ENCODE measurements at places on chromosomes 7 and 10.

DNA sequence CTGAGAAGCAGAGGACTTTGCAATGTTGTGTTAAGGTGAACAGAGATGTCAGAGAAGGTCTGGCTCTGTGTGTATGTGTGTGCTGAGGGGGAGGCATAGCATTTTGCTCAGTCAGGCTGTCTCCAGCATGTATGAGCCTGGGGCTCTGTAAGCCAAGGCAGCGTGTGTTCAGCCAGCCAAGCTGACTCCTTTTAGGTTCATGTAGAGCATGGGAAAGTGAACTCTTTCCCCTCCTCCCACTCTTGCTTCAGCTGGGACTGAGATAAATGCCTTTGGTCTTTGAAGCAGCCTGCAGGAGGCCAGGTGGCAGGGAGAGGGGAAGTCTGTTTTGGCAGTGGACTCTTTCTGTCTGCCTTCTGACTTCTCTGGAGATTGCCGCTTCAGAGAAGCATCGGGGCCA, 3.8 kb downstream of the SFXN2 start:
- no peak for DNase-seq

- no peak for DNase-seq
Measured at GRCh38 chr10:62443866-62444265, 69.7 kb downstream of the ZNF365 start.

GRCh38 chr7:89623018-89623672, 531.1 kb upstream of the STEAP1 start:
- DNase-seq, result no peak

DNA sequence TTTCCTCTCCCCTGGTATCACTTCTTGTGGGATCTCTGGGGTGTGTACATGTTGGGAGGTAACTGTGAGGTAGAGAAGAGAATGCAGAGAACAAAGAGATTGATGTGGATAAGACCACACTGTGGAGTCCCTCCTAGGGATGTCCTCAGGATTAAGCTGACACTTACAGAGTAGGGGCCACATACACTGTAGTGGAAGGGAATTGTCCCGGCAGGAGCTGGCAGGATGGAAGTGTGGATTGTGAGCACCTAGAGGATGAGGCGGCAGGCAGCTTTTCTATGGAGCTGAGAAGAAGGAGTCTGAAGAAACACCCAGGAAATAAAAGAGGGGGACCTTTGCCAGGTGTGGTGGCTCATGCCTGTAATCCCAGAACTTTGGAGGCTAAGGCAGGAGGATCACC, 13.5 kb downstream of the AGFG2 start:
- no peak for DNase-seq

DNA sequence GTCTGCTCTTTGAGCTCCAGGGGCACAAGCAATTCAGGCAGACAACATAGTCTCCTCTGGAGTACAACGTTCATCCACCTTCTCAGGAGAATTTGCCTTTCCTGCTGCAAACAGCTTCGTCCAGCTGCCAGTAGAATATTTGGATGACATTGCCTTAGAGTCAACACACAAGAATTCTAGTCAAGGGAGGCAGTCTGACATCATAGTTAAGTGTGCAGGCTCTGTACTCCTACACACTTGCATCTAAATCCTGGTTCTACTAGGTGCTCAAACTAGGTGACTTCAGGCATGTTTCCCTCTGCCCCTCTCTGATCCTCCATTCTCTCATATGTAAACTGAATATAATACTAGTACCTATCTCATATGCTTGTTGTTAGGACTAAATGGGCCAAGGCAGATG, 314.8 kb downstream of the HPSE2 start:
- no peak for DNase-seq

DNA sequence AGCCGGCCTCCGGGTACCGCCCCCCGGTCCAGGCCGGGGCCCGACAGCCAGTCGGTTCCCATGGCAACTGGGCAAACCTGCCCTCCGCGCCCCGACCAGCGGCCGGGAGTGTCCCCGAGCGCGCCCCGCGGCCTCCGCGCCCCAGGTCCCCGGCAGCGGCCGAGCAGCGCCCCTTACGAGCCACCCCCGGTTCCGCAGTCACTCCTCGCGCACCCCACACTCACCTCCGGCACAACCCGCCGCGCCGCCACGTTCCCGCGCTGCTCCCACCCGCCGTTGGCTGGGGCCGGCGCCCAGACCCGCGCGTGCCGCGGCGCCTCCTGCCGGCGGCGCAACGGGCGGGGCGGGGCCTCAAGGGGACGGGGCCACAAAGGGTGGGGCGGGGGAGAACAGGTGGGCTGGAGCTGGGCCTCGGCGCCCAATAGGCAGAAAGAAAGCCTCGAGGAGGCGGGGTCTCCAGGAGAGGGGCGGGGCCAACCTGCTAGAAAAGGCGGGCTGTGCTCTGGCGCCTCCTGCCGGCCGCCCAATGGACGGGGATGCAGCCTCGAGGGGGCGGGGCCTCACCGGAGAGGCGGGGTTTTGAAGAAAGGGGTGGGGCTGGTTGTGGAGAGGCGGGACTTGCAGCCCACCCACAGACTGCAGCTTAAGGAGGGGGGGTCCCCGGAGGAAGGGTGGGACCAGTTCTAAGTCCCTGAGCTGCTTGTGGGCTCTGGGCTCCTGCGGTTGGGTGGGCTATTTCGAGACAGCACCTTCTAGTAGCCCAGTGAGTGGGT, at the start of gene RADIL:
TSS of gene RADIL (minus strand) at position 345 of the 773 bp plus-strand sequence. CDS start 5,577 bp downstream, outside the sequence.
- peak; percentile 85 for DNase-seq

DNA sequence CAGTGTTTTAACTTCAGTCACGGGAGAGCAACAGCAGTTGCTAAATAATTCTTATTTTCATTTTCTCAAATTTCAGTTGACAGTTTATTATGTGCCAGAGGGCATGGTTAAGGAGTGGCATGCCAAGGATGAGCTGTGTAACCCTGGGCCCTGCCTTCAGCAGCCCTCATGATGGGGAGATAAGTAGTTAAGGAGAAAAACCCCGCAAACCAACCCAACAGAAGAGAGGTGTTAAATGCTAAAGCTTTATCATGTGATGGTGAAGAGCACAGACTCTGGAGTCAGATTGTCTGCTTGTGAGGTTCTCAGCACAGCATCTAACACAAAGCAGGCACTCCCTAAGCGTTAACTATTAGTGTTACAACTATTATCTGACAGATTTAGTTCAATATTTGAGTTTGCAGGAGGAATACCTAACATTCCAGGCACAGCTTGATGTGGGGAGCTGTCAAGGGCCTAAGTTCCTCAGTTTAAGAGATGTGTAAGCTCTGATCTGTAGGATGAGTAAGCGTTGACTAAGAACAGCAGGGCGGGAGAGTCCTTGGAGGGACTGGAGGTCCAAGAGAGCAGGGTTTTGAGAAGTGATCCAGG, 29.6 kb downstream of the STAM start:
- no peak for DNase-seq

GRCh38 chr7:132066761-132067171, 509.5 kb downstream of the PLXNA4 start:
- no peak for DNase-seq

DNA sequence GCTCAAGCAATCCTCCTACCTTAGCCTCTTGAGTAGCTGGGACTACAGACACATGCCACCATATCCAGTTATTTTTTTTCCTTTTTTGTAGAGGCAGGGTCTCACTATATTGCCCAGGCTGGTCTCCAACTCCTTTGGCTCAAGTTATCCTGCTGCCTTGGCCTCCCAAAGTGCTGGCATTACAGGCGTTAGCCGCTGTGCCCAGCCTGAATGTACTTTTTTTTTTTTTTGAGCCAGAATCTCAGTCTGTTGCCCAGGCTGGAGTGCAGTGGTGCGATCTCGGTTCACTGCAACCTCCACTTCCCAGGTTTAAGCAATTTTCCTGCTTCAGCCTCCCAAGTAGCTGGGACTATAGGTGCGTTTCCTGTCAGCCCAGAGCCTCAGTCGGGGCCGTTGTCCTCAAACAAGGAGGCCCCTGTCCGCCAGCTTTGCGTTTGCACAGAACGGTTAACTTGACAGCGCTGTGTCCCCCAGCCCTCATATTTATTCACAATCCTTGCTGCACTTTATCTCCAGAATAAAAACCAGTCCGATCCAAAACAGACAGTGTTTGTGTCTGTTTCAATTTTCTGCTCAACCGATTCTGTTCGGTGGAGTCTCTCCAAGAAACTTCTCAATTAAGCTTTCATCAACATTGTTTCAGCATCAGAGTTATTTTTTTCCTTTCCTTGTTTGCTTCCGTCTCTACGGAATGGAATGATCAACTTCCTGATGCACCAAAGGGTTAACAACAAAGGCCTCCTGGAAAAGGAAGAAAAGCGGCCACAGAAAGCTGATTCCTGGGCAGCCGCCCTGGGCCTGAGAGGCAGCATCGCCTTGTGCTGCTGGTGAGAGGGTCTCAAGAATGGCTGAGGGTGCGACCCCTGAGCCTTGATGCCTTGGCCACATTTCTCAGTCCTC, 64.5 kb downstream of the PDIA4 start:
- DNase-seq, result no peak

- DNase-seq, result peak; percentile 75
Measured at GRCh38 chr10:128150045-128150493, 23.8 kb upstream of the MKI67 start.

- no peak for DNase-seq
Measured at GRCh38 chr7:37320848-37321468, 127.7 kb downstream of the ELMO1 start.

DNA sequence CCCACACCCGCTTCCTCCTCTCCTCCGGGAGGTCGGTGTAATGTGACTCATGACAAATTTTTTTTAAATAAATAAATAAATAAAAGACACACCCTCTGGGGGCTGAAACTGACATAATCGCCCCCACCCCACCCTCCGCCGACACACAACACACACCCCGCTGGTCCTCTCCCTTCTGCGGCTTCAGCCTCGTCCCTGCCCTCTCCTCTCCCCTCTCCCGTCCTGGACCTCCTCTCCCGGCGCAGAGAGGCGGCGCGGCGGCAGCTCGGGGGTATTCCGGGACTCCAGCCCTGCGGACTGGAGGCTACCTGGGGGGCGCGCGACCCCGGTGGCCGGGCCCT, 686 bp downstream of the ABI1 start:
- DNase-seq, result peak; percentile 36

DNA sequence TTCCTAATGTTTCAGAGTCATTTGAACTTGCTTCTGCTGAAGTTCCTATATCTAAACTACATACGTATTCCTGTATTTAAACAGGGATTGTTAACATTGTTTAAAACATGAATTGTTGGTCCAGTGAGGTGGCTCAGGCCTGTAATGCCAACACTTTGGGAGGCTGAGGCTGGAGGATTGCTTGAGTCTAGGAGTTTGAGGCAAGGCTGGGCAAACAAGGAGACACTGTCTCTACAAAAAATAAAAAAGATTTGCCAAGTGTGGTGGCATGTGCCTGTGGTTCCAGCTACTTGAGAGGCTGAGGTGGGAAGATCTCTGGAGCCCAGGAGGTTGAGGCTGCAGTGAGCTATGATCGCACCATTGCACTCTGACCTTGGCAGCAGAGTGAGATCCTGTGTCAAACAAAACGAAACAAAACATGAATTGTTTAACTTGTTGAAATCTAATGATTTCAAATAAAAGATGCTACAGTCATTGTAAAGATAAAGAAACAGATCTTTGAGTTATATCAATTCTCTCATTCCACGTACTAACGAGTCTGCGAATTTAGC, 809.4 kb downstream of the TYW1 start:
- DNase-seq, result no peak

DNA sequence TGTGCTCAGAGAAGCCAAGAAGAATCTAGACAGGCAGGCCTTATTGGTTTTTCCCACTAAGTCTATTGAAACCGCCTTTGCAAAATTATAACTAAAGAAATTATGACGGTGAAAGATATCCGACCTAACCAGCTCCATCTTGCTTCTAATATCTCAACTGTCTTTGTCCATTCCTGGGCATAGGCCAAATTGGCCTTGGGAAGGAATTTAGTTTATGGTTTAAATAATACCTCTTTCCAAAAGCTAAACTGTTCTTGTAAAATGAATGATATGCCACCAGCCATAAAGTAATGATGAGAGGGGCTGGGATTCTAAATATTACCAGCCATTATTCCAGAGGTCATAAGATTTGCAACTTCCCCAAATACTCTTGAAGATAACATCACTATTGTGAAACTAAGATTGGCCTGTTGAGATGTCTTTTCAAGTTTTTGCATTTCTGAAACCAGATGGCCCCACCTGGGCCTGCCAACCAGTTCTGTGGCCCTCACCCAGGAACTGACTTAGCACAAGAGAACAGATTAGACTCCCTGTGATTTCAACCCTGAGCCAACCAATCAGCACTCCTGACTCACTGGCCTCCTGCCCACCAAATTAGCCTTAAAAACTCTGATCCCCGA, 41.2 kb upstream of the SLC35G1 start:
- no peak for DNase-seq

DNA sequence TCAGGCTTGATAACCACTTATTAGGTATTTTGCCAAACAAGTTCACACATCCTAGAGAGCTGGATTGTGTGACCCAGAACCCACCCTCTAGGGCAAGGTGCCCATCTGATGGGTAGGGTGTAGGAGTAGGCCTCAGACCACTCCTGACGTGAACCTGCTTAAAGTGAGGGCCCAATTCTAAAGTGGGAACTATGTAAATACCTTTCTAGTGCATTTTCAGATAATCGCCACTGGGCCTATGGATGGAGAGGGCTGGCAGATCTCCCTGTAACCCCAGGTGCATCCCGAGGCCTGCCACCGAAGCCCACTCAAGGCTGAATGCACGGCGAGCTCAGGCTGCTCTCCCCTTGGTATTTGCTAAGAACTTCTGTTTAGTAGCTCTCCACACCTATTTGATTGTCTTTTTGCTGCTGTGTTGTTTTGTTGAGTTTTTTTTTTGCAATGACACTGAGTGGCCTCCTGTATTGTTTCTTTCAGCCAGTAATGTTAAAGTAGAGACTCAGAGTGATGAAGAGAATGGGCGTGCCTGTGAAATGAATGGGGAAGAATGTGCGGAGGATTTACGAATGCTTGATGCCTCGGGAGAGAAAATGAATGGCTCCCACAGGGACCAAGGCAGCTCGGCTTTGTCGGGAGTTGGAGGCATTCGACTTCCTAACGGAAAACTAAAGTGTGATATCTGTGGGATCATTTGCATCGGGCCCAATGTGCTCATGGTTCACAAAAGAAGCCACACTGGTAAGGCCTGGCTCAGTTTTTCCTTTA, 71.7 kb downstream of the IKZF1 start:
- no peak for DNase-seq

- DNase-seq, result no peak
Measured at GRCh38 chr7:14446829-14447228, 455.7 kb downstream of the DGKB start.

GRCh38 chr7:131927770-131928423, 371.5 kb upstream of the PODXL start:
- DNase-seq, result no peak

- DNase-seq, result no peak
Measured at GRCh38 chr7:87510411-87510875, 35.0 kb upstream of the ABCB4 start.

DNA sequence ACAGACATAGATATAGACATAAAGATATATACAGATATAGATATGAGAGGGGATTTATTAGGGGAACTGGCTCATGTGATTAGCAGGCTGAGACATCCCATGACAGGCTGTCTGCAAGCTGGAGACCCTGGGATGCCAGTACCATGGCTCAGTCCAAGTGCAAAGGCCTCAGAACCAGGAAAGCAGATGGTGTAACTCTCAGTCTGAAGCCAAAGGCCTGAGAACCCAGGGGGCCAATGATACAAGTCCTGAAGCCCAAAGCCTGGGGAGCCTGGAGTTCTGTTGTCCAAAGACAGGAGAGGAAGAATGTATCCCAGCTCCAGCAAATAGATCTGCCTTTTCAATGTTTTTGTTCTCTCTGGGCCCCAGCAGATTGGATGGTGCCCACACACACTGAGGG, 5.5 kb downstream of the NCOA4 start:
- no peak for DNase-seq

GRCh38 chr10:61406242-61406641, 46.9 kb downstream of the TMEM26 start:
- DNase-seq, result no peak

GRCh38 chr7:20980668-20981264, 194.1 kb upstream of the SP8 start:
- DNase-seq, result no peak

Data from stimulated activated CD4-positive, alpha-beta T cell treated with anti-CD3 and anti-CD28 coated beads, Interleukin-12 subunit alpha, Interleukin-12 subunit beta, amount 100 ng/mL, for 4 hours (primary cell).